WTC11 (cell line): ENCODE measurements at places on chromosomes 13 and 19. TPM values are rescaled to one million over a fixed set of nuclear protein-coding genes. Genes with fewer than 3 reads are reported as not detected.

TMIGD2 gene
- total RNA-seq, result 0.55 to 1.0 TPM (median 0.94 TPM) in 3 replicates

CASP14 gene
- total RNA-seq, result not detected in 3 replicates

NLRP4 gene
- total RNA-seq, result not detected in 3 replicates

PTGER1 gene
- total RNA-seq, result 0.68 to 1.2 TPM (median 0.87 TPM) in 3 replicates

C5AR1 gene
- total RNA-seq, result 0.18 to 0.32 TPM (median 0.28 TPM) in 3 replicates

SETDB2 gene
- total RNA-seq, result 5.4 to 5.9 TPM (median 5.9 TPM) in 3 replicates

FCGBP gene
- total RNA-seq, result 2.8 to 4.4 TPM (median 3.5 TPM) in 3 replicates

DNA sequence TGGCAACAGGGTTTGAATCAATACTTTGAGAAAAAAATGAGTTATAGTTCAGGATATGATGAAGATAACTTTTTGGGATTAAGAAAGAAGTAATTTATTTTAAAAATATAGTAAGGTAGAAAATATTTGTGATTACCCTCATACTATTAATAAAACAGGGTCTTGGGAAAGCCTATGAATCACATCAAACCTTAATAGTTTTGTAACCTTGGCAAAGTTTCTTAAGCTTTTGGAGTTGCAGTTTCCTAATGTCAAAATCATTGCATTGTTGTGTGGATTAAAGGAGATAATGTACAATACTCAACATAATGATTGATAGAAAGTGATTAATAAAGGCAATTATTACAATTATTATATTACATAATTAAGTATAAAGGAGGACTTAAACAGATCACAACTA, 149.0 kb downstream of the LMO7 start:
- no peak for DNase-seq

DNA sequence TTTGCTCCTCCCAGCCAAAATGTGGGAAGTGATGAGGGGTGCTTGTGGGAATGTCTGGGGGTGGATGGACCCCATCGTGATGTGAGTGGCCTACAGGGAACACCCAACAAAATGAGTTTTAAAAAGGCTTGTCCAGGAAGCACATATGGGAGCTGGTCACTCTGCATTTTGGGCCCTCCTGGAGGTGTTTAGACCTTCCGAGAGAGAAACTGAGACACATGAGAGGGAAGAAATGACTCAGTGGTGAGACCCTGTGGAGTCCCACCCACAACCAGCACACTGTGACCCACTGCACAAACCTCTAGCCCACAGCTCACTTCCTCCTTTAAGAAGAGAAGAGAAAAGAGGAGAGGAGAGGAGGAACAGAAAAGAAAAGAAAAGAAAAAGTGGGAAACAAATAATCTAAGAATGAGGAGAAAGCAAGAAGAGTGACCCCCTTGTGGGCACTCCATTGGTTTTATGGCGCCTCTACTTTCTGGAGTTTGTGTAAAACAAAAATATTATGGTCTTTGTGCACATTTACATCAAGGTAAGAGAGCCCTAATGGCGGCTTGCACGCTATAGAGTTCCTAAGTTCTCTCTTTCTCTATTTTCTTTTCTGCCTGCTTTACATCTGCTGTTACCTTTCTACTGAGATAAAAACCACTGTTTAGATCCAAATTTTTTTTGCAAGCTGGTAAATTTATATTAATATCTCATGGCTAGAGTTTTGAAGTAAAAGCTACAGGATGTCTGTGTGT, 13.3 kb upstream of the LILRB1 start:
- no peak for DNase-seq

GRCh38 chr13:80361298-80361697, 20.4 kb upstream of the SPRY2 start:
- DNase-seq, result no peak

GRCh38 chr13:29861694-29862110, 11.3 kb upstream of the UBL3 start:
- no peak for DNase-seq

DNA sequence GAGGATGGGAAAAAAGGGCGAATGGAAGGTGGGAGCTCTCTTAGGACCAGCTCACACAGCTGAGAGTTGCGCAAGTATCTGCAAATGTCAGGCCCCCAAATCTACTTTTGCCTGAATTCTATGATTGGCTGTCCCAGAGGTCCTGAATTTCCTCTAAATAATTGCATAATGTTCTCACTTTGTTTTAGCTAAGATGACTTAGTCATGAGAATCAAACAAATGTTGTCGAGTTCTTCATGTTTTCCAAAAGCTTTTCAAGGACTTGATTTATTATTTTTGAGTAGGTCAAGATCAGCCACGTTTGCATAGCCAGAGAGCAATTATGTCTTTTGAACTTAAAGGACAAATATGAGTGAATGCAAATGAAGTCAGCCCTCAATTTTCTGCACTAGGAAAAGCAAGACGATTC, 246.6 kb upstream of the MAB21L1 start:
- DNase-seq, result no peak

- DNase-seq, result no peak
Observed at GRCh38 chr13:109162248-109163036, 533.0 kb downstream of the MYO16 start.

DNA sequence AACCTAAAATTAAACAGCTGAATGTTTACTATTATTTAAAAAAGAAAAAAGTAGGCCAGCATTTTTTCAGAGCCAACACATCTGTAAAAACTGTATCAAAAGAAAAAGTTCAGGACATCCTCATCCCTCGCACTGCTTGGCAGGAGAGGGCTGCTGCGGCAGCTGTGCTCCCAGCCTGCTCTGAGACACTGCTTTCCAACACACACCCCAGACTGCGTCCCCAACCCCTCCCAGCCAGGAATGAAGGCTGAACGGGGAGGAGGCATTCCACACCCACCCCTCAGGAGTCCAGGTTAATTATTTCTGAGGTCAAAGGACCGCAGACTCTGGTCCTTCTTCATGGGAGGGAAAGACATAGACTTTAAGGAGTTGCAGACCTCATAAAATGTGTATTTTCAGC, 43.1 kb downstream of the COL4A1 start:
- DNase-seq, result no peak

GRCh38 chr13:109779876-109780510, 6.4 kb downstream of the IRS2 start:
- DNase-seq, result no peak

DNA sequence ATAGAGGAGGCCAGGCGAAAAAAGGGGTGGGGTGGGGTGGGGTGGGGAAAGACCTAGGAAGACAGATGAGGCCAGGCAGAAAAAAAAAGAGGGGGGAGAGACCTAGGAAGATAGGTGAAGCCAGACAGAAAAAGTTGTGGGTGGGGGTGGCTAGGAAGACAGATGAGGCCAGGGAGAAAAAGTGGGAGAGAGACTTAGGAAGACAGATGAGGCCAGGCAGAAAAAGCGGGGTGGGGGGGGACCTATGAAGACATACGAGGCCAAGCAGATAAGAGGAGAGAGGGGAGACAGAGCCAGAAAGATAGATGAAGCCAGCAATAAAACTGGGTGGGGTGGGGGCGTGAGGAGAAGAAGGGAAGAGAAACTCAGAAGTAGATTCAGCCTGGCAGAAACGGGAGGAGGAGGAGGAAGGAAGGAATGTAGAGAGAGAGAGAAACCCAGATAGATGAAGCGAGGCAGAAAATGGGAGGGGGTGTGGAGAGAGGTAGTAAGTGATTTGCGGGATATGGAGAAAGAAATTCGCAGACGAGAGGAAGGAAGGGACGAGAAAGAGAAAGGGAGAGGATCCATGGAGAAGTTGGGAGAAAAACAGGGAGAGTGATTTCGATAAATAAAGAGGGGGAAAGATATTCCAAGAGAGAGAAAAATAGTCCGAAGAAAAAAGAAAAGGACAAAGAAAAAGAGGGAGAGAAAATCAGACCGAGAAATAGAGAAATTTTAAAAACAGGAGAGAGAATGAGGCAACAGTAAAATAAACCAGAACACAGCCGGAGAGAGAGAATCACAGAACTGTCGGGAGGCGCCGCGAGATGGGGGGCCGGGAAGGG, 12.2 kb upstream of the CACNG6 start:
- DNase-seq, result no peak

- DNase-seq, result no peak
Observed at GRCh38 chr13:51668580-51669195, 84.4 kb downstream of the WDFY2 start.

DNA sequence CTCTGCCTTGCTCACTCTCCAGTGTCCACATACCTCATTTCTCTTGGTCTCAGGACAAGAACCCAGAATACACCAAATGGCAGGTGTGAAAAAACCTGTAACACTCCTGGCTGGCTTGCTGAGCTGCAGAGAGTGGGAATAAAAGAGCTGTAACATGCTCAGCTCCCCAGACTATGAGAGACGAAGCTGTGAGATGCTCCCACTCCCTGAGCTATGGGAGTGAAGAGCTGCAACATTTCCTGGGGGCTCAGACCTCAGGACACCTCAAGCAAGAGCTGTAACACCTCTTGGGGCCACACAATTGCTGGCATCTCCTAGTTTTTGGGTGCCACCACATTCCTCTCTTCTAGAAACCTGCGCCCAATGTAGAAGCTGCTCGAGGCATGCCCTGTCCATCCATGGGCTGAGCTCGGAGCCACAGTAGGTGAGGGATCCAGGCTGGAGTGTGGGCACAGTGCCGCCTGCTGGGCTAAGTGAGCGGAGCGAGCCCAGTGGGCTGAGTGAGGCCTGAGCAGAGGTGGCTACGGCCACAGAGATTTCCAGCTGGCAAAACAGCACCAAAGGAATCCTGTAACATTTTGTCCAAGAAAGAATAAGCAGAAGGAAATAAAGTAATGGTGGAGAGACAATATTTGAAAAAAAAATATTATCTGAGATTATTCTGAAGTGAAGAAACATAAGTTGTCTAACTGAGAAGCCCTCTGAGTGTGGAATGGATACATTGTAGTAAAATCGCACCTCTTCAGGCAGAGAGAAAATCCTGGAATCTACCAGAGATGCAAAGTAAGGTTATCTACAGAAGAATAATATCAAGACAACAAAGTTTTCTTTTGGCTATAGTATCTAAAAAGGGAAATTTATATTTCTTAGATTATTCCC, 186.2 kb upstream of the PCDH9 start:
- DNase-seq, result peak; percentile 79

GRCh38 chr19:13825489-13826441, 30.5 kb downstream of the ZSWIM4 start:
- DNase-seq, result peak; percentile 94

- no peak for DNase-seq
Observed at GRCh38 chr13:39107561-39107960, 69.3 kb downstream of the NHLRC3 start.
